CD8-positive, alpha-beta memory T cell (primary cell): ENCODE measurements at places on chromosomes 7 and 10.

DNA sequence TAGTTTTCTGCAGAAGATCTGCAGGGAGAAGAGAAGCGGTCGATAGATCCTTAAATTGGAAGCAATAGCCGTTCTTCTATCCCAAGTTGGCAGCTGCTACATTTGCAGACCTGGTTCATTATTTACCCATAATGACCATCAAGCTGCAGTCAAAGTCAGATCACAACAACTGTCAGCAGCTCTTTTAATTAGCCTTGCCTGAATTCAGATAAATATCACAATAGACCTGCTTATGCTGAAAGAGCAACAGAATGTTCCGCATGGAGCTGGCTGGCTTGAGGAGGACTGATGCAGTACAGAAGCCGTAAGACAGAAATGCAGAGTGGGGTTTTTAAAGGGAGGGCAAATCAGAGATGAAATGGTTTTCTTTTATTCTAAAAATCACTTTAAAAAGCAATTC lies 109.4 kb downstream of the HIBADH start:
- no peak for DNase-seq

- no peak for DNase-seq
These were observed 136.6 kb upstream of the FAM20C start for GRCh38 chr7:55690-56248.

DNA sequence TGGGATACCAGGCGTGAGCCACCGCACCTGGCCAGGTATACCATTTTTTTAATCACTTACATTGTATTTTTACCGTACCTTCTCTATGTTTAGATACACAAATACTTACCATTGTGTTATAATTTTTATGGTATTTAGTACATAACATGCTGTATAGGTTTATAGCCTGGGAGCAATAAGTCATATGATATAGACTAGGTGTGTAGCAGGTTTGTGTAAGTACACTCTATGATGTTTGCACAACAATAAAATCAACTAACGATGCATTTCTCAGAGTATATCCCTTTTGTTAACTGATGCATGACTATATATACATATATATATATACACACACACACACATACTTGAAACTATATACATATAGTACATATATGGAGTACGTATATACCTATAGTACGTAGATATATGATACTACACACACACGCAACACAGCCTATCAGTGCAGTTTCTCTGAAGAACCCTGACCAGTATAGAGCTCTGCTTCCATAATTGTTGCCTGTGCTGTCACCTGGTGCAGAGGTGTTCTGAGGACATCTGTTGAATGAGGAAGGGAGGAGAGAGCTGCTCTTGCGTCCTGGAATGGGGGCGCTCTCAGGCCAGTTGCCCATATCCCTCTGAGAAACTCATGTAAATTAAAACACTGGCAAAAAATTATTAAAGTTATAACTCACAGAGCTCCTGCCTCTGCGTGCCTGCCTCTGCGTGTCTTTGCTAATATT lies 315.3 kb downstream of the FGFR2 start:
- no peak for DNase-seq

GRCh38 chr7:147014286-147014955 lies 897.8 kb downstream of the CNTNAP2 start:
- no peak for DNase-seq
